ENCODE measurements at places on chromosomes 3 and 15. TPM values are rescaled to one million over a fixed set of nuclear protein-coding genes. Genes with fewer than 3 reads are reported as not detected.

DNA sequence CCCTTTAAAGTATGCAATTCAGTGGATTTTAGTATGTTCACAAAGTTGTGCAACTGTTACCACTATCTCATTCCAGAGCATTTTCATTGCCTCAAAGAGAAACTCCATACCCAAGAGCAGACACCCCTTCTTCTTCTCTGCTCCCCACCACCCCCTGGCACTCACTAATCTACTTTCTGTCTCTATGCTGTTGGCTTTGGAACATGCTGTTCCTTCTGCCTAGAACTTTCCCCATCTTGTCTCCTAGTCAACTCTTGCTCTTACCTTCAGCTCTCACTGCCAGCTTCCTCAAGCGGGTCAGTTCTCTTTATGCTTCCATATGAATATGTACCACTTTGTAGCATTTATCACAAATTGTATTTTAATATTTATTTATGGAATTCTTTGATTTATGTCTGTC is 50.1 kb downstream of the TYRO3 start:
- DNase-seq, result no peak

DNA sequence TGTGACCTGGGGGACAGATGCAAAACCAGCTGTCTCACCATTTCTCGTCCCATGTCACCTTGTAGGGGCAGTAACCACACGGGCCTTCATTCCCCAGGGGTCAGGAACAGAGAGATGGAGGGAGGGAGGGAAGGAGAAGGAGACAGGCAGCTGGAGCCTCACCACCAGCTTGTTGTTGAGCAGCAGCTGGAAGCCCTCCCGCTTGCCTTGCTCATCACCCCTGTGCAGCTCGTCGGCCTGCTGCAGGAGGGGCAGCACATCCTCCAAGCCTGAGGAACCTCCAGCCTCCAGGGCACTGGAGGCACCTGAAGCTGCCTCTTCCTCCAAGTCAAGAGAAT is 10.3 kb downstream of the RMDN3 start:
- DNase-seq, result no peak

DNA sequence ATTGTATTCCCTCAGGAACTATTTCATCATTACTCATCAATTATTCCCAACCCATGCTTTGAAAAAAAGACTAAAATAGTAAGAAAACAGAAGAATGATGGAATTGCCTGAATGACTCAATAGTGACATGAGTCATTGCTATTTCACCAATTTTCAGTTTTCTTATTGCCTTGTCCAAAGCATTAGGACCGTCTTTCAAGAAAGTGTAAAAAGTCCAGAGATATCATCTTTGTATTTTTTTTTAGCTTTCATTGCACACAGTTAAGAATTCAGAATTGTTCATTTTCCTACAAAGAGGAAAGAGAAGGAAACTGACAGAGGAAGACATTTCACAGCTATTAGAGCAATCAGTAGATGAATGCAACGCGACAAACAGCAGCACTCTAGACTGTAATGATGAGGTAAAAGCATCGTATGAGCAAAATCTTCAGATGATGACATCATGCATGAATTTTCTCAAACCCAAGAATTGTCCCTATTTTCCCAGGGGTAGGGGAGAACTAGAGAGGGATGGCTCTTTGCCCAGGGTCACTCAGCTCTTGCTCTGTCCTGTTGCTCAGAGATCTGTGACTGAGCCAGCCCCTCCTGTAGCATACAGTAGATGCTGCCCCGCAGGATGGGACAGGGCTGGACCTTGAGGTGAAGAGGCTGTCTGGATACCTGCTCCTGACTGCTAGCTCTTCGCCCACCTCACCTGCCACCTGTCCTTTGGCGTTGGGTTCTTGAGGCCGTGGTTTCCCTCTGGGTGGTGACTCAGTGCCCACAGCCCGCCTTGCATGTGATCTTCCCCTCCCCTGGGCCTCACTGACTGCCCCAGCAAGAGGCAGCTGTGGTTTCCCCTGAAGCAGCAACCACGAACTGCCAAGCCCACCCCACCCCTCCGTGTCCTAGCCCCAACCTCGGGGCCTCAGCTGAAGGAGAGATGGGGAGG is 84.8 kb downstream of the PPCDC start:
- peak; percentile 90 for DNase-seq

GRCh38 chr15:70250208-70251201 is 152.8 kb upstream of the TLE3 start:
- no peak for DNase-seq

DNA sequence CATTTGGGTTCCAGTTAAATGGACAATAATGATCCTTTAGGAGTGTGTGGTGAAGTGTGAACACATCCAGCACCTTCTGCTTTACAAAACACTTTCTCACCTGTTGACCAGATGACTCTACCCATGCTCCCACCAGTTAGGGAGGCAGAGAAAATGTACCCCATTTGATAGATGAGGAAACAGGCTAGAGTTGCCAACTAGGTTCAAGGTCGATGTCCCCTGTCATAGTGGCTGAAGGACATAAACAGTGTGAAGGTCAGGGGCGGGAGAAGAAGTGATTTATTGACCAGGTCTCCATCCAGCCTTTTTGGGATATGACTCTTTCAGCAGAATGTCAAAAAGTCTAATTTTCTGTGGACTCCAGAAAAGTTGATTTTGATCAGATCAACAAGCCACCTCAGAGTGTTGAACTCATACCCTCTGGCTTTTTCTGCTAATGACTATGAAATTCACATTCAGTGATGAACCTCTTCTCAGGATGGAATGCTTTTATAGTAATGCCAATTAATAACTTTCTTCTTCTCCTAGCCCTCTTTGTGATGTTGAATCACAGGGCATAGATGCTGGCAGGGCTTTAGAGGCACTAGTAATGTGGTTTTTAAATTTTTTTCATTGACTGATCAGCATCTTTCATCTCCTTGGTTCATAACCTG is 57.5 kb downstream of the CPN2 start:
- DNase-seq, result no peak

DNA sequence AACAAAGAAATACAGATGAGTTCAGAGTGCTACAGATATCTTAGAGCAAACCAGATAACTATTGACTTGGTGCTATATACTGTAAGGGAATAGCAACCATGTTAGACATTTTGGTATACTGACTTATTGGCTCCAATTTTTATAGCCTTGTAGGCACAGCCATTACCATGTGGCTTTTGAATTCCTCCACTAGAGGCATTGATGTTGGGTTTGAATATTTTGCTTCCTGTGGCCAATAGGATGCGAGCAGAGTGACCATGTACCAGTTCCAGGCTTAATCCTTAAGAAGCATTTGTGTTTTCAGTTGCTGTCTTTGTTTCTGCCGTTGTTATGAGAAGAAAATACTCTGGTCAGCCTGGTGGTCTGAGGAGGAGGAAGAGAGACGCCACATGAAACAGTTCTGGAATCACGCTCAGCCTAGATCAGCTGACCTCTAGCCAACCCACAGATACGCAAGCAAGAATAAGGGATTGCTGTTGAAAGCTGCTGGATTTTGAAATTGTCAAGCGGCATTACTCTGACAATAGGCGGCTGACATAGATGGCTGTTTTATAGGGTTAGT is 109.4 kb upstream of the TNIK start:
- DNase-seq, result no peak

DNA sequence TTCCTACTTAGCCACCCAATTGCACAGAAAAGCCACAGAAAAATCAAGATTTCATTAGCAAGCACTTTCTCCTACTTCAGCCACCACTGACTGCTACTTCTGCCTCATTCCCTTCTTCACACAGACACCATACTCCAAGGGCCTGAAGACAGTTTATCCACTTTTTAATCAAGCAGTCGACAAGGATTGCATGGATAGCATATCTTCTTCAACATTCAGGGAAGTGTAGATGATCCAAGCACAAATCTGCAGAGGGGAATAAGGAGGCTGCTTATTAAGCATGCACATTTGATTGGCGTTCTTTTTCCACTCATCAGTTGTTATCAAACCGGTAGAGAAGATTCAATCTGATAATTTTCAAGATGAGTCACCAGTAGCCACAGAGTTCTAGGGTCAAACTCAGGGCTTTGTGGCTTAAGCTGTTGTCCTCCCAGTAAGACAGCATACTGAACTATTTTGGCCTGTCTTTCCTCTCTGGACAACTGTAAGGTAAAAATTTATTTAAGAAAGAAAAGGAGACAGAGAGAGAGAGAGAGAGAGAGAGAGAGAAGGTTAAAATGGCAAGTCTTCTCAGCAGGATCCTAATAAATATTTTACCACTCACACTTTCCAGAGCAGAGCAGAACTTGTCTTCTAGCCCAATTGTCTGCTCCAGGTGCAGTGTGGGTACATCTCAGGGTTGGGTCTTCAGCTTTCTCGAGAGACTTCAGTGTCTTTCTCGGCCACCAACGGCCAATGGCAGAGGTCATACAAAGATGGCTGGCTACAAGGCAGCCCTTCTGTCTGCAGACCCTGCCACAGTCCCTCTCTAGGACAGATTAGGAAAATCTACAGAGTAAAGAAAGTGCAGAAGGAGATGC is 80.6 kb upstream of the BHLHE40 start:
- peak; percentile 24 for DNase-seq

DNA sequence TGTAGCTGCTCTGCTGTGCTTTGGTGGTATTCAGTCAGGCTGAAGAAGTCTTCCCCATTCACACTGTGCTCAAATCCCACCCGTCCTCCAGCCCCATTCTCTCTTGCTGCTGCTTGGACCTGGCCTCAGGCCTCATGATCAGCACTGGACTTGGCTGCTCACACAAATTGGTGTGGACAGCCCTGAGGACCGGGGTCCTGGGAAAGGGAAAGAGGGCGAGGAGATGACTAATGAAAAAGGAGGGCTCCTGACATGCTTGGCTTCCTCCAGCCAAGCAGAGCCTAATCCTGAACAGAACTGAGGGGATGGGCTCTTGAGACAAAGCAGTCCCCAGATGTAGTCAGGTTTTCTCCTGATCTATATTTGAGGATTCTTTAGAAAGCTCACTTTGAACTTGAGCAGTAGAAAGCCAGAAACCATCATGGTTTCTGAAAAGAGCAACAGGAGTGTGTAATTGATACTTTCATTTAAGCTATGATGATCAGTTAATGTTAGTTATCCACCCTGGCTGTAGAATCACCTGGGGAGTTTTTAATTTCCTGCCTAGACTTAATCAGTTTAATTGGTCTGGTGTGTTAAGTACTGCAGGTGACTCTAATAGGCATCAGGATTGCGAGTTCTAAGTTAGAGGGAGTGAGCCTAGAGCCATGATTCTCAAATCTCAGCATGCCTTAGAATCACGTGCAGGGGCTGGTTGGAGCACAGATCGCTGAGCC is 79.4 kb upstream of the THBS1 start:
- DNase-seq, result peak; percentile 35

The ARGFX gene
- total RNA-seq, result not detected

DNA sequence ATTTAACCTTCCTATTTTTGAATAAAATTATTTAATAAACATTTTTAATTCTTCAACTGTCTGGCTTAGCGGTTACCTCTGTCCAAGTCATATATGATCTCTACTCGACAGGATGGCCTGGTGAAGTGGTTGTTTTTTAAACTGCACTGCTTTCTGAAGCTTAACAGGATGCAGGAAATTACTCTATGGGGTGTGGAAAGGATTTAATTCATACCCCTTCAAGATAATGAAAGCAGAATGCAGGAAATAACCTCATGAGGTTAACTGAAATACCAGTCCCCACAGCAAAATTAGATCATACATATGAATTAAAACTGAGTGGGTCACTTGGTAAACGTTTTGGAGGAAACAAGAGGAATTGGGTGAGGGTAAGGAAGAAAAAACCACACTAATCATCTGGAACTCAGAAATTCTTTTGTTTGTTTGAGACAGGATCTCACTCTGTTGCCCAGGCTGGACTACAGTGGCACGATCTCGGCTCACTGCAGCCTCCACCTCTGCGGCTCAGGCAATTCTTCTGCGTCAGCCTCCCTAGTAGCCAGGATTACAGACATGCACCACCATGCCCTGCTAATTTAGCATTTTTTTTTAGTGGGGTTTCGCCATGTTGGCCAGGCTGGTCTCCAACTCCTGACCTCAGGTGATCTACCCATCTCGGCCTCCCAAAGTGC is 50.1 kb downstream of the LYSMD4 start:
- no peak for DNase-seq

Data from HFFc6 (cell line).